DND-41 (cell line): ENCODE measurements at places on chromosomes 2 and 18.
A peak's percentile ranks its signal among the peaks of the same experiment; 100 is the strongest.

DNA sequence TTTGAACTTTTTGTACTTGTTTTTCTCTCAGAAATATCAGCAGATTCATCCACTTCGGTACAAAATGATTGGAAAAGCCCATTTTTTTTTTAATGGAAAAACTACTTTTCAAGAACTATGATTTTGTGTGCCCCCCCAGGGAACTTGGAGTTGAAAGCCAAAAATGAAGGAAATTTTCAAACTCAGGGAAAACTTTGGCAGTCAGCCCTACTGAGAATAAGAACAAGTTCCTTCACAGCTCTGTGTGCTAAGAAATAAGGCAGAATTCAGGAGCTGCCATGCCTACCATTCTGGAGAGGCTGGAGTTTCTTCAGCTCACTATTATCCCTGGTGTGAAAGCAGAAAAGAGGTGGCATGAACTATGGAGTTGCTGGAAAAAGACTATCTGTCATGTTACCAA, 226.0 kb upstream of the SLC35G4 start:
- no peak for DNase-seq

DNA sequence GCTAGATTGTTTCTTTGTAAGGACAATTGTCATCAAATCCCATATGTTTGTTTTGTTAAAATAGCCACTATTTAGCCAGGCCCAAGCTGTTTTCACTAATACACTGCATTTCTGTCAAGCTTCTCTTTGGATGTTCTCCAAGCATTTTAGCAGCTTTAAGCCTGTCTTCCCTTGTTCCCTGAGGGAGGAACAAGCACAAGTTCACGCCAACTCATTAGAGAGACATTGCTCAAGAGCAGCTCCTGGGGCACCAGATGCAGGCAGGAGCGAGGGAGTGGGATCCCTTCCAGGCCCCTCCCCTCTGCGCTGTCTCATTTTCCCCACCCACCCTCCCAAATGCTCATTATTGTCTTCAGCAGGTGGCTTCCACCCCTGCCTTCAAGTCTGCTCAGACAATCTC, 32.6 kb upstream of the PPP3R1 start:
- DNase-seq = no peak

- peak; percentile 68 for DNase-seq
These were observed 85.6 kb downstream of the EHD3 start for GRCh38 chr2:31319406-31320175.

DNA sequence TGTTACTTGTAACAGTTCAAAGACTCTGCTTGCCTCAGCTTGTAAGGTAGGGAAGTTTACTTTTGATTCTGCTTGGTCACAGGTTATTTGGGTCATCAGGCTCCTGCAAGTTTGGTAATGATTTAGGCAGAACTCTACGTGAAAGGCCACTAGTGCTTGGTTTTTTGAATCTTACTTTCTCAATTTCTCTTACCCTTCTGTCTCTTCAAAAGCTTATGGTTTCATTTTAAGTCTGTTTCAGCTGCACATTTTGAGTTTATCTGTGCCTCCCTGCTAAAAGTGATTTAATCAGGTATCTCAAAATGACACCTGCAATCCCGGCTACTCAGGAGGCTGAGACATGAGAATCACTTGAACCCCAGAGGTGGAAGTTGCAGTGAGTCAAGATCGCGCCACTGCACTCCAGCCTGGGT, 26.3 kb upstream of the MOCOS start:
- no peak for DNase-seq

DNA sequence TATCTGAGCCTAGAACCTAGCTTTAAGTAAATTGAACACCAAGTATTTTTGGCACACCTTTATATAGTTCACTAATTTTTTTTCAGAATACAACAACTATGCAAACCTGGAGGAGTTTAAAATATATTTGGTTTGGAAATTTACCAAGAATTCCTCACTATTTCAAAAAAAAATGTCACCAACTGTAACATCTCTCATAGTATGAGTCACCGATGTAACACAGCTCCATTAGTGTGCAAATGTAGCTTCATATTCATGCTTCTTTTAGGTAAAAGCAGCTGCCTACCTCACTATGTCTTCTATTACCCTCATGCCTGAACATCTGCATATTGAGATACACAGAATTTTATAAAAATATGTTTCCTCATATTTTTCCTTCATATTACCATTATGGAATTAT, 80.5 kb downstream of the NRXN1 start:
- DNase-seq = no peak

- no peak for DNase-seq
These were observed 396 bp downstream of the CNOT9 start for GRCh38 chr2:218569038-218569431.

DNA sequence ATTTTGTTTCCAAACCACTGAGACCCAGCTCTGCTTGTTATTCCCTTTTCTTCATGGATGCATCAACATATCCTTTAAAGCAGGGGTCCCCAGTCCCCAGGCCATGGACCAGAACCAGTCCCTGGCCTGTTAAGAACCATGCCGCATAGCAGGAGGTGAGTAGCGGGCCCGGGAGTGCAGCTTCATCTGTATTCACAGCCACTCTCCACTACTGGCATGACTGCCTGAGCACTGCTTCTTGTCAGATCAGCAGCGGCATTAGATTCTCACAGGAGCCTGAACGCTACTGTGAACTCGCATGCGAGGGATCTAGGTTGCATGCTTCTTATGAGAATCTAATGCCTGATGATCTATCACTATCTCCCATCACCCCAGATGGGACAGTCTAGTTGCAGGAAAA, 1.6 kb upstream of the POLI start:
- DNase-seq = no peak

DNA sequence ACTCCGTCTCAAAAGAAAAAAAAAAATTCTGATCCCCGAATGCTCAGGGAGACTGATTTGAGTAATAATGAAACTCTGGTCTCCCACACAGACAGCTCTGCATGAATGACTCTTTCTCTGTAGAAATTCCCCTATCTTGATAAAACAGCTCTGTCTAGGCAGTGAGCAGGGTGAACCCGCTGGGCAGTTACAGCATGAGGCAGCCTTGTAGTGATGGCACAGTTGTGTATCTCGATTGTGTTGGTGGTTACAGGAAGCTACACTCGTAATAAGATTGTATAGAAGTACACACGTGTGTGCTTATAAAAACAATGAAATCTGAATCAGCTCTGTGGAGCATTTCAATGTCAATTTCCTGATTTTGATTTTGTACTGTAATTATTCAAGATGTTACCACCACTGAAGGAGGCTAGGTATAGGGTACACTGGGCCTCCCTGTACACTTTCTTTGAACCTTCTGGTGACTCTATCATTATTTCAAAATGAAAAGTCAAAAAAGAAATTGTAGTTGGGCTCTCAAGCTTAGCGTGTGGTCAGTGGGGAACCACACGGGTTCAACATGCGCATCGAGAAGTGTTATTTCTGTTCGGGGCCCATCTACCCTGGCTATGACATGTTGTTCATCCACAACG, 34.9 kb upstream of the ATP8B1 start:
- DNase-seq = no peak
